ENCODE measurements at places on chromosomes 6 and 20.

- no peak for DNase-seq
Observed at GRCh38 chr6:144216668-144217218, 66.4 kb downstream of the STX11 start.

DNA sequence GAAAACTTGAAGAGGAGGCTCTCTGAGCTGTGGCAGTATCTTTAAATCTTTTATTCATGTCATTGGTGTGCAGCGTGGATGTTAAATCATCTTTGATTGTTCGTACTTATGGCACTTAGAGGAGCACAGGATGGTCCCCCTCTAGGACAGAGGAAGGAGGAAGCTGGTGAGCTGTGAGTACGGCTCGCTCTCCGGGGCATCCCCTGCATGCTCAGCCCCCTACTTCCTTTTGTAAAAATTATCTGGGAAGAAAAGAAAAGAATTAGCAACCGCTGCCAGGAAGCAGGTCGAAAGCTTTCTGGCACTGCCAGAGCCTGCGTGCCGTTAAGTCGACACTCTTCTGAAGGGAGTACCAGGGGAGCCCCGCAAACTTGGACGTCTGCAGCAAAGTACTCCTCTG lies 158.5 kb downstream of the SYNDIG1 start:
- DNase-seq = no peak

- no peak for DNase-seq
Observed at GRCh38 chr6:53834132-53834531, 39.3 kb downstream of the LRRC1 start.

- DNase-seq = no peak
Observed at GRCh38 chr6:3961581-3962215, 112.5 kb downstream of the FAM50B start.

- DNase-seq = no peak
Observed at GRCh38 chr6:132751306-132751705, 6.4 kb downstream of the VNN2 start.

DNA sequence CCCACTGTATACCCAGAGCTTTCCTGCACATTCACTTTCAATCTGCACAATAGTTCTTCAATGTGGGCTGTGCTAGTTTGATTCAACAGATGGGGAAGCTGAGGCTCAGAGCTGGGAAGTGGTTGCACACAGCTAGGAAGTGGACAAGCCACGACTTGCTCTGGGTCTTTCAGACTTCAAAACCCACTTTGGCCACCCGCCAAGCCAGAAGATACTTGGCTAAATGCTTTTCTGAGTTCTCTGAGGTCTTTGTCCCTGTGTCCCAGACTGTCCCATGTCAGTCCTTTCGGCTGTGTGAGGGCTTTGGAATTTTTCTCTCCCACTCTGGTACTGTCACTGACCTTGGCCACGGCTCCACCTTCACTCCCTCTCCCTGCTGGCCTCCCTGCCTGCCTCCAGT lies 10.6 kb downstream of the PDYN start:
- no peak for DNase-seq

DNA sequence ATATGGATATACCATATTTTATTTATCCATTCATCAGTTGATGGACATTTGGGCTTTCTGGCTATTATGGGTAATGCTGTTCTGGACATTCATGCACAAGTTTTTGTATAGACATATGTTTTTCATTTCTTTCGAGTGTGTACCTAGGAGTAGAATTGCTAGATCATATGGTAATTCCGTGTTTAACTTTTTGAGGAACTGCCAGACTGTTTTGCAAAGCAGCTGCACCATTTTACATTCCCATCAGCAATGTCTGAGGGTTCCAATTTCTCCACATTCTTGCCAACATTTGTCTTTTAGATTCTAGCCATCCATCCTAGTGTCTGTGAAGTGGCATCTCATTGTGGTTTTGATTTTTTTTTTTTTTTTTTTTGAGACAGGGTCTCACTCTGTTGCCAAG lies 20.8 kb downstream of the SRC start:
- DNase-seq = no peak

DNA sequence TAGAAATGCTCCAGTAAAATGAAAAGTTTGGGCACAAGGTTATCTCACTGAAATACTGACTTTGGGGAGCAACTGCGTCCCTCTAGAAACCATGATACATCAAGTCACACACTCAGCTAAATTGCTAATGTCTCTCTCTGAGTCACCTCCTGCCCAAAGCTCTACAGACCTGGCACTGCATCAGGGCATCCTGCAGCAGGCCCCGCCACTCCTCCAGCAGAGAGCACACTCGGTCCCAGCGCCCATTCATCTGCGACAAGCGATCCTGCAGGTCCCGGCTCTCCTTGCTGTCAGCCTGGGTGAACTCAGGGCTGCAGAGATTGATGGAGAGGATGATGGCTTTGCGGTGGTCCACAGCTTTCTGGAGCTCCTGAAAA lies 329.0 kb downstream of the ESR1 start:
- no peak for DNase-seq

DNA sequence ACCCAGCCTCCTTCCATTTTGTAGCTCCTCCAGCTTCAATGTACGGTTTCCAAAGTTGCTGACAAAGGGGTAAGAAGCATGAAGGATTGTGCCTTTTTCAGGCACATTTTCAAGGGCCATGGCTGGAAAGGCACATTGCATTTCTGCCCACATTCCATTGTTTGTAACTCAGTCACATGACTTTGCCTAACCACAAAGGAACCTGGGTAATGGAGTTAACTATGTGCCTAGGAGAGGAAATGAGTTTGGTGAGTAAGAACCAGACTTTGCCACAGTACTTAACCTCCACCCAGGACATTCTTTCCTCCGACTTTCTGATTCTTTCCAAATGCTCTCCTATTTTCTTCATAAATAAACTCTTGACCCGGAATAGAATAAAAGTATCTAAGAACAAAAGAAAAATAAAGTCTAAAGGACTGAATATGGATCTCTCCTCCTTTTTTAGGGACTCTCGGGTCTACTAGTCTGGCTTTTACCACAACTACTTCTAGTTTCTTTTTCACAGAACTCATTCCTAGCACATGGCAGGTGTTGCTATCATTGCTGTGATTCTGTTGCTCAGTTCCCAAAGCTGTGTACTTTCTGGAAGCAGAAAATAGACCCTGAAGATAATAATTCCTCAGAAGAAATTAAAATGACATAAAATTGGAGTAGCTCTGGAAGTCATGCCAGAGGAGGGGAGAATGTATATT lies 81.5 kb upstream of the ISM1 start:
- no peak for DNase-seq

- DNase-seq = no peak
Observed at GRCh38 chr6:141906569-141907080, 226.1 kb upstream of the GJE1 start.

DNA sequence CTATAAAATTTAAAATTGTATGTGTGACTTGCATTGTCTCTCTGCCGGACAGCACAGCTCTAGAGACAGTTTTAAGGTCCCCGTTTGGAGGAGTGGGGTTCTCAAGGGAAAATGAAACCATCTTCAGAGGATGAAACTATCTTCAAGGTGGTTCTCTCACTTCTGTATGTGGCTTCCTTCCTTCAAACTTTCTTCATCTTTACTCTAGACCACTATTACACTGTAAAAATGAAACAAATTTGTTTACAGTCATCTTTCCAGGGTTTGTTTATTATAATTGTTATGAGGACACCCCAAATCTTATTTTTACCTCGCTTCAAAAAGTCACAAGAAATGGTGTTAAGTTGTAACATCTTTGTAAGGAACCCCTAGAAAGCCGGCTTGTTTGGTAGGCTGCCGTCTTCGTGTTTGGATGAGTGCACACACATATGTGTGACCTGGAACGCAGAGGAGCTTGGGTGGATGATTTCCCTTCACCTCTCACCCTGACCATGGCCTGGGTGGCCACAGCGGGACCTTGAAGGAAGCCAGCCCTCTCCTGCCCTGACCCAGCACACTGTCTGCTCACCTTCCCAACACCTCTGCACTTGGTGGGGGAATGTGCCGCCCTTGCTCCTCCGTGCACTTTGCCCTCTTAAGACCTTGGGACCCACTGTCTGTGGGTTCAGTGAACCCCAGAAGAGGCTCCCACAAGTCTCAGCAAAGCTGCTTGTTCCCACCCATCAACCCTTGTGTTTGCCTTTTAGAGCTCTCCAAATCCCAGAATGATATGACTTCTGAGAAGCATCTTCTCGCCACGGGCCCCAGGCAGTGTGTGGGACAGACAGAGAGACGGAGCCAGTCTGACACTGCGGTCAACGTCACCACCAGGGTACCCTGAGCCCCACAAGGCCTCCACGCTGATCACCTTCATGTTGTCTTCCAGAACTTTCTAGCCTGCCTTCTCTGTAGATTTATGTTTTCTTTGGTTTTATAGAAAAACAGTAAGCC lies 67.8 kb downstream of the SYTL3 start:
- DNase-seq = no peak

DNA sequence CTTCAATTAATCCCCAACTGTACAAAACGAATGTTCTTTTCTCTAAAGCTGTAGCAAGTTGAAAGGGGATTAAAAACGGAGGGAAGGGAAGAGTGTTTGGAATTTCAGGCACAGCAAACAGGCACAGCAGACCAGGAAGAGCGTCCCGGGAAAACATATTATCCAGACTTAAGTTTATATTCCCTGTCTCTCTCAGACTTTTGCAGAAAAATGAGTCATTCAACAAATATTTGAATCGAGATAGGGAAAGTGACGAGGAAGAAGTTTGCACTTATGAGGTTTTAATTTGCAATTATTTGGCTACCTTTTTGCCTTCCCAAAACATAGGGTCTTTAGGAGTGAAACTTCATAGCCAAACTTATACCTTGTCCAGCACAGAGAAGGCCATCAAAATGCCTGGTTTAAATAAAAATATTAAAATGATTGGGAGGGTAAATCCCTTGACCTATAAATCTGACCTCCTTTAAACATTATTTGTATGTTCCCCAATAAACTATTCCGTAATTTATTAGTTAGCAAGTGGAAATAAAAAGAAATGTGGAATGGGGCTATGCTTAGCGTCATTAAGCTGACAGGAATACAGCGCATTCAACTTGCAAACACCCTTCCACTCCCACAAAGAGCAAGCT lies 16.0 kb downstream of the HFE start:
- peak; percentile 26 for DNase-seq

DNA sequence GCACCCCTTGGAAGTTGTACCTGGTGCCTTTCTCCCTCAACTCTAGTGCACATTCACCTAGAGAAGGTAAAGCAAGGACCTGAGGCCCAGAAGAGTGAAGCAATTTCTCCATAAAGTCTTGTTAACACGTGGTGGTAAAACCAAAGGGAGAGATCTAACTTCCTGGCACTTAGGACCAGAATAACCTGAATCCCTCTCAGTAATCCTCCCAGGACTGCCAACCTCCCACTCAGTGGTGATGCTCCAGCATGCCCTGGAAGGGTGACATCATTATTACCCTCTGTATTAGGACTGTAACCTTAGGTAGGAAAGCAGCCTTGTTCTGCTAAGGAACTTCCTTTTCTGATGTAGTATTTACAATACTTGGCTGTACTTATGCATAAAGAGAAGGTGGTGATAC lies 330.6 kb upstream of the MARCKS start:
- DNase-seq = no peak

GRCh38 chr20:31472395-31473330 lies 2.3 kb downstream of the DEFB124 start:
- no peak for DNase-seq

GRCh38 chr20:46270977-46271744 lies 37.1 kb downstream of the CDH22 start:
- DNase-seq = no peak

- no peak for DNase-seq
Observed at GRCh38 chr6:25375125-25375524, 96.0 kb downstream of the CARMIL1 start.

DNA sequence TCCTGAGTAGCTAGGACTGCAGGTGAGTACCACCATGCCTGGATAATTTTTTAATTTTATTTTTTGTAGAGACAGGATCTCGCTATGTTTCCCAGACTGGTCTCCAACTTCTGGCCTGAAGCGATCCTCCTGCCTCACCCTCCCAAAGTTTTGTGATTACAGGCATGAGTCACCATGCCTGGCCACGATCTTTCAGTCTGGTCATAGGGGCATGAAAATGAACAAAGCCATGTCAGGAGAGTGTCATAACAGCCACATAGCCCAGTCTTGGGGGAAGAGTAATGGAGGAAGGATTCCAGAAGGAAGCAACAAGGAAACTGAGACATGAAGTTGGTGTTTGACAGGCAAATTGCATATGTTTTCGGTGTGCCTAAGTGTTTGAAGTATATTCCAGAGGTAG lies 17.0 kb upstream of the SNX3 start:
- no peak for DNase-seq

DNA sequence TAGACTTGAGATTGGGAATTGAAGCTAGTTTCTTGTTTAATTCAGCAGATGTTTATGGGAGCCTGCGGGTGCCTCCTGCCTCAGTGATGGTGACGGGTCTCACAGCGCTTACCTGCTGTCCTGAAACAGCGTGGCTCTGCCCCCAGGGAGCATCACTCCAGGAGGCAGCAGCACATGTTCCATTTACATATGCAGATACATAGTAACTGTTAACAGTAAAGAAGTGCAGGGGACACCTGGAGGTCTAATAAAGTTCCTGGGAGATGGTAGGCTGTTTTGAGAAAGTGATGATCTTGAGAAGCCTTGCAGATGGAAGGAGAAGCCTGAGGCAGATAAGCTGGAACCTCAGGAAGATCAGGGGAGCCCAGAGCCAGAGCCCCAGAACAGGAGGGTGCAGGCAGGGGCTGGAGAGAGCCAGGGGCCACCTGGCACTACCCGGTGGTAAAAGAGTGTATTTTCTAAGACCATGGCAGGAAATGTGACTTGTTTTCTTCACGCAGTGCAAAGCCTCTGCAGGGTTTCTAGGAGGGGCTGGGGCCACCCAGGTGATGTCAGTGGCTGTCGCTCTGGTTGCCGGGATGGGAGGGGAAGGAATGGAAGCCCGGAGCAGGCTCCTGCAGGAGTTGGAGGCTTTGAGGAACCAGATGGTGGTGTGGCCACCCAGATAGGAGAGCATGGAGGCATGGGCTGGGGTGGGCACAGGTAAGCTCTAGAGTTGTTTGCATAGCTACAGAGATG lies 24.2 kb upstream of the KIF25 start:
- DNase-seq = peak; percentile 20

DNA sequence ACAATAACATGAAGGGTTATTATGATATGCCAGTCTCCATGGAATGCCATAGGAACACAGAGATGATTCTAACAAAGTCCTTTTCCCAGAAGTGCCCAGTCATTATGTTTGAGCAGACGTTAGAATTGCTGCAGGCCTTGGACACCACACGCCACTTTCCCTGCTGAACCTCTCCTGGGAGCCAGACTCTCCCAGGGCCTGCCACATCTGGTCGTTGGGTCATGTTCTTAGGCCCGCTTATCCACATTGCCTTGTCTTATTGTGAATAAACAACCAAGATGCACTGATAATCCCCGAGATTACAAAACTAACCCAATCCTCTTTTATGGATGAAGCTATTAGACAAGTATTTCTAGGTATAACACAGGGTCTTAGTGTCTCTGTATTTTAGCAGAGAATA lies 276.5 kb upstream of the CITED2 start:
- no peak for DNase-seq

DNA sequence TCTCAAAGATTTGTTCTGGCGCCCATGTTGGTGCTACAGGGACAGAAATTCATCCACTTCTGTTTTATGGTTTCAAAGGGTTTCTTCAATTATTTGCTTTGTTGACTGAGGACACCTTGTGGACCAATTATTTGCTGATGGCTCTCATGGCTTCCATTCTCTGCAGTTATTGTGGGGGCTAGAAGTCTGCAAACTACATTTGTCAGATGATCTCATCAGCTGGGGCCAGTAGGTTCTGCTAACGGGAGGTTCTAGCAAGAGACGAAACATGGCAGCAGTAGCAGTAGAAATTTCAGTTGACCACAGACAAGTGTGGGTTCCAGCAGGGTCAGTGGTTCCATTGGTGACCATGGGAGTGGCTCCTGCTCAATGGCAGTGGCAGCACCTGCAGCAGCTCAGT lies 72.8 kb upstream of the BLCAP start:
- DNase-seq = no peak

GRCh38 chr20:3010985-3011723 lies 32.3 kb upstream of the GNRH2 start:
- no peak for DNase-seq

All from neural progenitor cell (in vitro differentiated cells).